T-cell (primary cell): ENCODE measurements at places on chromosomes 6 and 20.

- no peak overlapping the region for H3K27ac ChIP-seq
- H3K27me3 ChIP-seq: no peaks in the 10 kb centered on the region
- DNase-seq: no peak
- H3K4me3 ChIP-seq: no peak overlapping the region
Measured at GRCh38 chr6:69622230-69622629, 174.6 kb downstream of the LMBRD1 start.

DNA sequence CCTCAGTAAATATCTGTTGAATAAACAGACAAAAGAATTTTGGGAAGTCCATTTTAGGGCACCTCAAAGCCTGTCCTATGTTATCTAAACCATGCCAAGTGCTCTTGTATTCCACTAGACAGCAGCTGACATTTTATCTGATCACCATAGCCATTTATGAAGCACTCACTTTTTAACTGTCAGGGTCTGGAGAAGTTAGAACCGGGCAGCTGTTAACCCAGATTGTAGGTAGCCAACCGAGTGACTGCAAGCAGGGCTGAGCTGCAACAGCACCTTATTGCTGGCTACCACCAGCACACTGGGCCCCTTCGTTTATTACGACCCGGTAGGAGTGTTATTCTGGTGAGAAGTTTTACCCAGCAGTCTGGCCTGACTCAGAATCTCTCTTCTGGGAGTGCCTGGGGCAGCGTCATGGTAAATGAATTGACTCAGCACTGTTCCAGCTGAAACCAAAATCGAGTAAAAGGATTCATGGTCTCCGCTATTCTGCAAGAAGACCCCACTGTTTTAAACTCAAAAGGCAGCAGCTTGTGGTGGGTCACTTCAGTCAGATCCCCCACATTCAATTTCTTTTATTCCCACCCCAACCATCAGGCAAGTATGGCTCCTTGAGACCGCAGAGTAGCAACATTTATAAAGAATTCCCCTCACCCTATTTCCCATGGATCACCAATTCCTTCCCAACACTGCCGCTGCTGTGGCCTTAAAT is 1.7 kb downstream of the UBE2V1 start:
- peak overlapping the region; percentile 81 for H3K4me3 ChIP-seq
- H3K36me3 ChIP-seq: peaks cover 5% of the 10 kb centered on the region
- H3K27me3 ChIP-seq: no peaks in the 10 kb centered on the region
- peaks cover 81% of the 10 kb centered on the region for H3K4me1 ChIP-seq
- peak overlapping the region; percentile 86 for H3K27ac ChIP-seq

- H3K27me3 ChIP-seq: no peaks in the 10 kb centered on the region
- H3K36me3 ChIP-seq: peaks cover 32% of the 10 kb centered on the region
- peaks cover 16% of the 10 kb centered on the region for H3K4me1 ChIP-seq
- peak overlapping the region; percentile 92 for H3K27ac ChIP-seq
- peak overlapping the region; percentile 91 for H3K4me3 ChIP-seq
Measured at GRCh38 chr6:159761129-159761872, 544 bp upstream of the ACAT2 start.

DNA sequence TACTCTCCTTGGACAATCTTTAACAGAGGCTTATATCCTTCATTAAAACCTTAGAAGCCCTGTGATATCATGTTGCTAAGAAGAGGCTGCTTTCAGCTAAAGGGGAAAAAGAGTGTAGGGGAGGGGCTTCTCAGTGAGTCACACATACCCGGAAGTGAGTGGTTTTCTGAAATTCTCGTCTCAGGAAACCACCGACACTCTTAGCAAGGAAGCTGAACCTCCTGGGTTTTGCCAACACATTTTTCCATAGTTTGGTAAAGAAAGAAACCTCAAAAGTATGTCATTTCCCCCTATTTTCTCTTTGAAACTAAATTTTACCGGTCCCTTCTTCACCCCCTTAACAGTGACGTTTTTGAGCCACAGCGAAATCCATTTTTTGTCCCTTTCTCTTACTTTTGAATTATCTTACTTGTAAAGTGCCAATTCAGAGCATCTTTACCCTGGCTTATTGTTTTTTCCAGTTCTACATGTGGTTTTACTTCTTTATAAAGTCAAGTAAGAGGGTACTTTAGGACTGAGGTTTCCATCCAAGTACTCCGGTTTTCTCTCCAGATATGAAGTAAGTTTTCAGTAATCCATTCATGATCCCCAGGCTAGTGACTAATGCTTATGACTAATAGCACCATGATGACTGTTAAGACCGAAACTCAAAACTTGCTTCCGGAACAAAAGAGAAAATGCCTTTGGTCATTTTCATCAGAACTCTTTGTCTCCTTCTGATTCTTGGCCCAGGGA is 219.3 kb downstream of the ARHGAP18 start:
- H3K4me1 ChIP-seq: peaks cover 15% of the 10 kb centered on the region
- no peaks in the 10 kb centered on the region for H3K27me3 ChIP-seq
- peak; percentile 66 for DNase-seq
- H3K27ac ChIP-seq: peak overlapping the region; percentile 91
- peak overlapping the region; percentile 34 for H3K4me3 ChIP-seq

GRCh38 chr6:25472306-25472705 is 179.7 kb upstream of the SCGN start:
- no peaks in the 10 kb centered on the region for H3K27me3 ChIP-seq
- H3K4me1 ChIP-seq: no peaks in the 10 kb centered on the region
- no peak overlapping the region for H3K4me3 ChIP-seq
- no peak overlapping the region for H3K27ac ChIP-seq
- no peaks in the 10 kb centered on the region for H3K36me3 ChIP-seq

- DNase-seq: no peak
- H3K4me1 ChIP-seq: no peaks in the 10 kb centered on the region
- H3K36me3 ChIP-seq: no peaks in the 10 kb centered on the region
- H3K4me3 ChIP-seq: no peak overlapping the region
- H3K27me3 ChIP-seq: no peaks in the 10 kb centered on the region
Measured at GRCh38 chr6:87784051-87784450, 82.0 kb upstream of the AKIRIN2 start.

- H3K27ac ChIP-seq: no peak overlapping the region
- no peaks in the 10 kb centered on the region for H3K36me3 ChIP-seq
- H3K4me1 ChIP-seq: no peaks in the 10 kb centered on the region
- H3K4me3 ChIP-seq: no peak overlapping the region
- no peak for DNase-seq
Measured at GRCh38 chr20:43287637-43288036, 97.9 kb upstream of the PTPRT start.

- DNase-seq: no peak
- no peak overlapping the region for H3K27ac ChIP-seq
- no peaks in the 10 kb centered on the region for H3K36me3 ChIP-seq
- peaks cover 8% of the 10 kb centered on the region for H3K27me3 ChIP-seq
Measured at GRCh38 chr6:52640170-52640569, 30.7 kb upstream of the TMEM14A start.

DNA sequence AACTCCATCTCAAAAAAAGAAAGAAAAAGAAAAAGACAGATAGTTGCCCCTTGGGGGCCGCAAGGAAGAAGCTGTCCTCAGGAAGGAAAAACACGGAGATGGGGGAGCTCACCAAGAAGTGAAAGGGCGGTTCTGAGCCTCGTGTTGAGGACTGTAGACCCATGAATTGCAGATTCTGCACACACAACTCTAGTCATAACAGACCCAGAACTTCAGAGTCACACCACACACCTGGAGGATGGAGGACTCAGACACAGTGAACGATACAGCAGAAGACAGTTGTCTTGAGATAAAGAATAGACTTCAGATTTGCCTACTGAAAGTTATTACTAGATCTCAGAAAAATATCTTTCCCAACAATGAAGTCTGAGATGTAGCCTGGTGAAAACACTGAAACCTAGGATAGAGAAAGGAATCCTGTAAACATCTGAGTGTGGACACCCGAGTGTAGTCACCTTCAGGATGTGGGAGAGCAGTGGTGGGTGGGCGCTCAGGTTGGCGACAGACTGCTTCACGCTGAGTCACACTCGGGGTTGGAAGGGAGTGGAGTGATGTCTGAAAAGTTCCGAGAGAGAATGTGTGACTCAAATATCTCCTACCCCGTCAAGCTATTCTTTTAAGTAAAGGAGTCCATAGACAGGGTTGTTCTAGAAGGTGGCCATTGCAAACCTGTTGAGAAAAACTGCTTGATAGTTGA is 88.1 kb downstream of the MAP3K4 start:
- H3K27ac ChIP-seq: peak overlapping the region; percentile 87
- peaks cover 12% of the 10 kb centered on the region for H3K36me3 ChIP-seq
- no peaks in the 10 kb centered on the region for H3K27me3 ChIP-seq
- no peak overlapping the region for H3K4me3 ChIP-seq
- H3K4me1 ChIP-seq: peaks cover 2% of the 10 kb centered on the region

GRCh38 chr6:150118627-150119026 is 24.2 kb upstream of the PPP1R14C start:
- DNase-seq: no peak
- H3K27me3 ChIP-seq: no peaks in the 10 kb centered on the region
- peaks cover 2% of the 10 kb centered on the region for H3K4me1 ChIP-seq
- no peak overlapping the region for H3K27ac ChIP-seq
- H3K36me3 ChIP-seq: no peaks in the 10 kb centered on the region
- no peak overlapping the region for H3K4me3 ChIP-seq

DNA sequence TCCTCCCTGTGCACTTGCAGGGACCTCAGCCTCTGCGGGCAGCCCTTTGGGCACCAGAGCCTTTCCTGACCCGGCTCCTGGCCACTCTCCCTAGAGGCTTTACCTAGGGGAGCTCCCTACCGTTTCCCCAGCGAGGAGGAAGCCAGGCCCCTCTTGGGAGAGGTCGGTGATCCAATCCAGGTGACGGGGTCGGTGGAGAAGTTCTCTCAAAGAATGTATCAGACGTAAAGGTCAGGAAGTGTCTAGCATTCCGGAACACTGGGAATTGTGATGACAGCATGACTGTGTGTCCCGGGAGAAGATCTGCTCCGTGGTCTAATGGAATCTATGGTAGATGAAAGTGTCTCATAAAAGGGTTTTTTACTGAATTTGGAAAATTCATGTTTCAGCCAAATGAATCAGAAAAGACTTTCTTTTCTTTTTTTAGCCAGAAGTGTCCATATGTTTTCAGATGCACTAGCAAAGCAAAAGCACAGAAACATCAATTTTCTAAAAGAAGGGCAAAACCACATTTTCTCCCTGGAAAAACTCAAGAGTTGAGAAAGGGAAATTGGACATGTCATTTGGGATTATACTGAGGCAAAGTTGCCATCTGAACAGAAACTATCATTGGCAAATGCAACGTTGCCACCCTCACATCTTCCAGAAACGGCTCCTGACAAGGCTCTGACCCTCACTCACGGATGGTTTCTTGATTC is 289.4 kb downstream of the THBS2 start:
- H3K27me3 ChIP-seq: no peaks in the 10 kb centered on the region
- DNase-seq: no peak
- H3K36me3 ChIP-seq: no peaks in the 10 kb centered on the region
- H3K4me1 ChIP-seq: no peaks in the 10 kb centered on the region
- H3K4me3 ChIP-seq: no peak overlapping the region
- H3K27ac ChIP-seq: no peak overlapping the region

- H3K27me3 ChIP-seq: peaks cover 40% of the 10 kb centered on the region
- peaks cover 2% of the 10 kb centered on the region for H3K4me1 ChIP-seq
- H3K27ac ChIP-seq: no peak overlapping the region
Measured at GRCh38 chr6:44214307-44214706, 2.4 kb upstream of the MYMX start.

DNA sequence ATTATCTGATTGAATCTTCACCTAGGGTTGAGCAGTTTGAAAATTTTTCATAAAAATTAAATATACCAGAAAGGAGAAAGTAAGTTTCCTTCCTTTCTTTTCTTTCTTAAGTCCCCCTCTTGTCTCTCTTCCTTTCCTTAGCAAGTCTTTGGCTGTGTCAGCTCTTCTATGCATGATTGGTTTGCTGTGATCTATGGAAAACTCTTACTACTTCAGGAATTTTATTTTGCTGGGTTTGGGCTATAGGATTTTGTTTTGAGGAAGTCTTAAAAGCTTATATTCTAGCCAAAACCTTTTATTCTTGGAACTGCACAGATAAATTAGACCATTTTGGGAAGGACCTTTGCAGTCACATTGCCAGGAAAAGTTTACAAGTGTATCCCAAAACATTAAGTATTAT is 173.4 kb upstream of the CITED2 start:
- H3K36me3 ChIP-seq: no peaks in the 10 kb centered on the region
- no peaks in the 10 kb centered on the region for H3K4me1 ChIP-seq
- no peaks in the 10 kb centered on the region for H3K27me3 ChIP-seq
- no peak overlapping the region for H3K27ac ChIP-seq
- H3K4me3 ChIP-seq: no peak overlapping the region

- no peaks in the 10 kb centered on the region for H3K4me1 ChIP-seq
- no peak for DNase-seq
Measured at GRCh38 chr6:144897441-144897921, 612.3 kb downstream of the UTRN start.

DNA sequence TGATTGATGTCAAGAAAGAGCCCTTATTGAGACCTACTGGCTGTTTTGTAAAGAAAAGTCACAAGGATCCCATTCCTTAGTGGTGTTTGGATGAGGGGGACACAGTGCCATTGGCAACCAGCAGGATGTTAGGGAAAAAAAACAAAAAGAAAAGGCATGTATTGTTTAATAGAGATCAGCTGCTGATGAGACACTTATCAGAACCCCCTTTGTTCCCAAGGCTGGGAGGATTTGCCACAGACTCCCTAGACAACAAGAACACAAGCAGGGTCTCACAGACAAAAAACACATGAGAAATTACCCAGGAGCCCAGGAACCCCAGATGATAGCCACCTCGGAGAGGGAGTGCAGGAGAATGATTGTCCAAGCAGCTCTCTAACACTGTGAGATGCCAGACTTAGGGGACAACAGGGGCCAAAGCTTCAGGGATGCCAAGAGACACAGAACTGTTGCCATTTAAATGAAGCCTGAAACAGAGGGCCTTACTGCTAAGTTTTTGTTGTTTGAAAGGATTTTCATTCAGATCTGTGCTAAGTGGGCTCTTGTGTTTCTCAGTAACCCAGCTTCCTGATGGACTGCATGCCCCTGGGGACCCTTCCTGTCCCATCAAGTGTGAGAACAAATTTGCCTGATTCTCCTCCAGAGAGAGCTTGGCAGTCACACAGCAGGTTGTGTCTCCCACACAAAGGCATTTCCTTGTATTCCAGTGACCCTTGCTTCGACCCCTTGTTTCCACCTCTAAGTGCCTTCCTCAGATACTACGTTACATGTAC is 48.7 kb upstream of the HEY2 start:
- no peaks in the 10 kb centered on the region for H3K27me3 ChIP-seq
- H3K4me1 ChIP-seq: no peaks in the 10 kb centered on the region
- H3K36me3 ChIP-seq: no peaks in the 10 kb centered on the region
- H3K4me3 ChIP-seq: no peak overlapping the region

GRCh38 chr6:154782193-154782592 is 49.0 kb downstream of the SCAF8 start:
- H3K4me3 ChIP-seq: no peak overlapping the region
- no peaks in the 10 kb centered on the region for H3K27me3 ChIP-seq
- no peak for DNase-seq
- peaks cover 19% of the 10 kb centered on the region for H3K36me3 ChIP-seq

DNA sequence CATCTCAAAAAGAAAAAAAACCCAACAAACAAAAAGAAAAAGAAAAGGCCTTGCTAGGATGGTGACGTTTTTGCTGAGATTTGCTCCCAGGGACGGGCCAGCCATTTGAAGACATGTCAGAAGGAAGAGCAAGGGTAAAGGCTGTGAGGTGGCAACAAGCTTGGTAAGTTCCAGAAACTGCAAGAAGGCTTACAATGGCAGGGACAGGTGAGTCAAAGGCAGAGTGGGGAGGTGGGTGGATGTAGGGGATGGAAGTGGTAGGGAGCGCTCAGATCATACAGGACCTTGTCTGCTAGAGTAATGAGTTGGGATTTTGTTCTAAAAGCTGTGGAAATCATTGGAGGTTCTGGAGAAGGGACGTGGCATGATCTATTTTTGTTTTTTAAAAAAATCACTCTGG is 4.3 kb downstream of the KIF3B start:
- H3K4me1 ChIP-seq: peaks cover 11% of the 10 kb centered on the region
- no peak overlapping the region for H3K4me3 ChIP-seq
- no peak for DNase-seq
- no peaks in the 10 kb centered on the region for H3K36me3 ChIP-seq
